Pons (tissue), 1 donor: ENCODE measurements at places on chromosomes 5 and 9.

- no peak for DNase-seq
These were observed 12.8 kb downstream of the COL23A1 start for GRCh38 chr5:178577376-178577839.

GRCh38 chr9:88991066-88992034 lies at the start of gene S1PR3:
S1PR3 (plus strand) TSS chr9:88991468; CDS start chr9:89001201, 9,733 bp downstream.
- no peak for DNase-seq

- no peak for DNase-seq
These were observed 51.6 kb downstream of the ALG2 start for GRCh38 chr9:99169982-99170761.

DNA sequence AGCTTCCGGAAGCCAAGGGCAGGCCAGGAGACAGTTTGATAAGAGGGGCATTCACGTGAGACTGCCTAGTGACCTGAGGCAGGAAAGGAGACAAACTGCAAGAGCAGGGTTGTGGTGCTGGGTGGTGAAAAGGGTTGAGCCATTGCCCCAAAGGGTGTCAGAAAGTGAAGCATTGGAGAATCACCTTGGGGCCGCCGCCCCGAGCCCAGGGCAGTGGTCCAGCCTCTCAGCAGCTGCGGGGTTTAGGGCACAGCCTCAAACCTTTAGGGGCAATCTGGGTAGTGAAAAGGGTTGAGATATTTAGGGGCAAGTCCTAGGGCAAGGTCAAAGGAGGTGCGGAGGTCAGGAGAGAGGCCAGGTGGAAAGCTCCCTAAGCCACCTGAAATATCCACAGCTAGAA lies 10.4 kb upstream of the ANKRD33B start:
- no peak for DNase-seq

GRCh38 chr5:149517461-149518122 lies 33.6 kb downstream of the CSNK1A1 start:
- DNase-seq = peak; percentile 91

- DNase-seq = no peak
These were observed 9.0 kb downstream of the TOR1B start for GRCh38 chr9:129811967-129812363.

GRCh38 chr9:128771094-128771721 lies 519 bp downstream of the ZER1 start:
- DNase-seq = peak; percentile 20

- no peak for DNase-seq
These were observed 31.7 kb downstream of the UGCG start for GRCh38 chr9:111928359-111928720.

GRCh38 chr5:43010935-43011315 lies 29.2 kb downstream of the ANXA2R start:
- DNase-seq = no peak

GRCh38 chr5:50441493-50441955 lies 436 bp upstream of the EMB start:
- no peak for DNase-seq

DNA sequence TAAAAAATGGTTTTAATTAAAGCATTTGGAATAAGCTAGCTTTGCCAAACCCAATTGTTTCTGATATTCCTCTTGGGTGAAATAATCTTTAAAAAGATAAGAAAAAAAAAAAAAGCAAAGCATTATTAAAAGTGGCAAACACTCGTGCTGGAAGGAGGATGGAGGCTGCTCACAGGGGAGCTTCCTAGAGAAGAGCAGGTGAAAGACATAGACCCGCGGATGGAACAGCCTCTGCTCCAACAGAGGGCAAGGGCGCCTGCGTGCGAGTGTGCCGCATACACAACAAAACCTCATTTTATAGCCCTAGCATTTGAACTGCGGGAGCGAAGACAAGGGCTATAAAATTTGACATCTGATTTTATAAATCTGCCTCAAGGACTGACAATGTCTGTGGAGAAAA lies 33.4 kb upstream of the SLC25A51 start:
- DNase-seq = no peak

GRCh38 chr5:56440871-56441740 lies 208.0 kb upstream of the ANKRD55 start:
- DNase-seq = no peak

DNA sequence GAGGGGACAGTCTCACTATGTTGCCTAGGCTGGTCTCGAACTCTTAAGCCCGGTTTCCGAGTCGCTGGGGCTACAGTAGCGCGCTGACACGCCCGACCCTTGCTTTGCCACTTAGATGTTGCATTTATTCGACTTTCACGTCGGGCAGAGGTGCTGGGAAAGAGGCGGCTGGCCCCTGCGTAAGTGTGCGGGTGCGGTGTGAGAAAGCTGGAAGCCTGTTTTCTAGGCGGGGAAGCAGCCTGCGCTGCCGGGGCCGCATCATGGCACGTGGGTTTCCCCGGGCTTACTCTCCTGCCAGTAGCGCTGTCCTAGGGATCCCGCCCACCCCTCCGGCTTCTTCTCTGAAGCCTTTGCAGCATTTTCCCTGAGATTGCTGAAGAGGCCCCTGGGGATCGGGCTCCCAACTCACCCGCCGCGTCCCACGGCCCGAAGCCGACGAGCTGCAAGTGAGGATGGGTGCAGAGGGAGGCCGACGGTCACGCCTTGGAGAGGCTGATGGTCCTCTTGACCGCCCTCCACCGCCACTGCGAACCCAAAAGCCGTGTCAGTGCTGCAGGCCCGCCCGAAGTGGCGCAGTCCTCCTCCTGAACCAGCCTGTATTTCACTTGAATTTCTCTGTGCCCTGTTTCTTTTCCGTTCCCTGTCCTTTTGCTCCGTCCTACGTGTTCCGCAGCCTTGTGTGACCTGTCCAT lies 5.8 kb upstream of the TRIM41 start:
- DNase-seq = no peak

GRCh38 chr9:131324736-131325679 lies 35.5 kb downstream of the PLPP7 start:
- DNase-seq = no peak

GRCh38 chr5:78361631-78361993 lies 1.2 kb downstream of the SCAMP1 start:
- DNase-seq = no peak

GRCh38 chr9:73995836-73996235 lies 501.3 kb upstream of the RORB start:
- DNase-seq = peak; percentile 28

DNA sequence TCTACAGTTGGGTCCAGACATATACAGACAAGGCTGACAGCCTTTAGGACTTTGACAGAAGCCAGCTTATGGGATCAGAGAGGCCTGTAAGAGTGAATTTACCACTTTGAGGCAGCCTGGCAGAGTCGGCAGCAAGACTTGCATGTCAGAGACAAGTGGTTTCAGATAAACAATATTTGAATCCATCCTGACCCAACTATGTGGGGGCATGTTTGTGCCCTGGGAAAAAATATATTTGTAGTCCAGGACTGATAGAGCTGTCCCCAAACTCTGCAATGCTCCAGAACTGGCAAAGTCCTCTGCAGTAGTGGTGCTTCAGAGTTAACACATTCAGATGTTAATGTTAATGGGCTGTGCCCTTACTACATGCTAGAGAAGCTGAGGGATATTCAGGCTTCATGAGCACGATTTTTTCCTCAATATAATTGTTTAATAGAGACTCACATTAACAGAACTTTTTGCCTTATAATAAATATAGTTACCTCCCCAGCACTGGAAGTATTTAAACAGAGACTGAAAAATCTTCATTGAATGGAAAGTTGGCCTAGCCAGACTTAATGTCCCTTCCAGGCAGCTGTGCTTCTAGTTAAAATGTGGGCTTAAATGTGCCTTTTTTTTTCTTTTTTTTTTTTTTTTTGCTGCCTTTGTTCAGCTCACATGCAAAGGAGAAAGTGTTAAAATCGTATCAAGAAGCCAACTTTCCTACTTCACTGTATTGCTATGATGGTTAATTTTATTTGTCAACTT lies 42.9 kb downstream of the FEM1C start:
- no peak for DNase-seq
